Mammary epithelial cell (primary cell): ENCODE measurements at places on chromosomes 3 and 15.

GRCh38 chr15:93829115-93829870, 402.1 kb upstream of the MCTP2 start:
- peak; percentile 96 for DNase-seq

- peak; percentile 80 for DNase-seq
Measured at GRCh38 chr15:71044006-71044405, 71.3 kb upstream of the THSD4 start.

GRCh38 chr15:58568157-58568571, 136.4 kb downstream of the LIPC start:
- peak; percentile 51 for DNase-seq

DNA sequence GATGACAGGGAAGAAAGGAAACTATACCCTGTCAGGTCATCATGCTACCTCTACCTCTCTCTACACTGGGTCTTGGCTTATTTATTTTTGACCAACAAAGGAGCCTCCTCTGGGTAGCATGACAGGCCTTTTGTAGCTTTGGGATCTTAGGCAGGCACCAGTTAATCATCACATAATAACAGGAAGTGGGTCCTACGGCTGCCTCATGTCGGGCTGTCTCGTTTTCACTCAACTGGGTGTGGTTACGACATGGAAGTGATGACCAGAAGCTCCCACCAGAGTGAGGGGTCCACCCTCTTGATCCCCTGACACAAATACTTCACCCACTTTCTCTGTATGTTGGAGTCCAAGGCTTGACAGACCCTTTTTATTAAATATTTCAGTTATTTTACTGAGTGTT, 105.3 kb downstream of the CD47 start:
- DNase-seq: no peak

DNA sequence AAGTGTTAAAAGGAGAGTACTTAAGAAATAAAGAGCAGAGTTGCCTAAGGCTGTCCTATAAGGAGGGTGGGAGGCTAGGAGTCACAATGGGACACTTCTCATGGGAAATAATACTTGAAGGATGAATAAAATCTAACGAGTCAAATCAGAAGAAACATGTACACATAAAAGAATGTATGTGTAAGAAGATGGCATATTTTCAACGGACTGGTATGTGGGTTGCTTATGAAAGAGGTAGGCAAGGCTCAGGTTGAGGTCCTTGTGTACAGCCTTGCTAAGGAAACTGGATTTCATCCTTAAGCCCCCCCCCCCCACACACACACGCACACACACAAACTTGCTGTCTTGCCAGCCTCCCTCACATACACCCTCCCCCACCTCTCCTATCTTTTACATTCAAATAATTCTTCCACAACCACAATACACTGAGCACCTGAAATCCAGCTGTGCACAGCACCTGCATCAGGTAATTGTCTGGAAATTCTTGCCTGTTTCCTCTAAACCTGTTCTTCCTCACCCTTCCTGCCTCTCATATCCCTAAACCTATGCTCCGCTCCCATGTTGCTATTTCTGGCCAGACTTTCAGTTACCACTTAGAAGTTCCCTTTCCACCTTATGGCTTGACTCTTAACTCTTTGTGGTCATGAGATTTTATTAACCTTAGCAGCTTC, 79.2 kb downstream of the FMN1 start:
- DNase-seq: no peak

DNA sequence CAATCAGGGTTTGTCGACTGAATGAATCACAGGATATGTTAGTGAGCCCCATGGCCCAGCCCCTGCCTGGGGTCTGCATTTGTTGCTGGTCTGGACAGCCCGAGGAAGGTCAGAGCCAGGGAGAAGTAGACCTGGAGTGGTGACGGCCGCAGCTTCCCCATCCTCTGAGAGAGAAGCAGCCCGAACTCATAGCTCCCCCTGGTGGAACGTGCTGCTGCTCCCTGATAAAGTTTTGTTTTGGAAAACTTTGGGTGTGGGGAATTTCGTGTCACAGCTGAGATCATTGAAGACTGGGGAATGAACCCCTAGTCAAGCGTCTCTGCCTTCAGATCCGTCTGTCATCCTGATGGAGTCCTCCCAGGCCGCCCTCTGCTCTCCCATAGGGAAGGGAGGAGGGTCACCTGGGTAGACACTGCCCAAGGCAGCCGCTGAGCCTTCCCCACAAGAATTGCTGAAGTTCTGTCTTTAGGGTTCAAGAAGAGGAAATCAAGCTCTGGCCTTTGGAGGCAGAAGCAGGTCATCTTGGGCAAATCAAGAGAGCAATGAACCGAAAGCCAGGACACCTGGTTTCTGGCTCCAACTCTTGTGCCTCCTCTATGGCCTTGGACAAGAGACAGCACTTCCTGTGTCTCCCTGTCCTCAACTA, 60.5 kb downstream of the GLDN start:
- no peak for DNase-seq

GRCh38 chr3:24503616-24504113, 9.0 kb upstream of the THRB start:
- DNase-seq: no peak

DNA sequence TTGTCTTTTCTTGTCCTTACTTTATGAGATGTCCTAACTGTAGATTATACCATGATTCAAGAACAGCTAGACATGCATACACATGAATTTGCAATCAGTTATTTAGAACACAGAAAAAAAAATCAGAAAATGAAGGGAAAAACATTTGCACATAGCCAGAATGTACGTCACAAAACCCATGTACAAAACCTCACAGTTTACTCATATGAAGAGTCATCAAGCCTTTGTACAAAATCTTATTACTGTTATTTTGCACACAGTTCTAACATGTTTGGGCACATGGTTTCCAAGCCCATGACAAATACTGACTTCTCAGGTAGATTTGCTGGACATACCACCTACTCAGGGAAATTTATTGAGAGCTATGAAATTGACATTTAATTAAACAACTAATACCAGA, 48.2 kb downstream of the MAP3K13 start:
- peak; percentile 91 for DNase-seq

- DNase-seq: peak; percentile 60
Measured at GRCh38 chr3:70383360-70383831, 71.0 kb upstream of the MDFIC2 start.

GRCh38 chr15:75929799-75930565, 26.3 kb downstream of the FBXO22 start:
- no peak for DNase-seq

GRCh38 chr3:153372326-153372725, 210.3 kb downstream of the RAP2B start:
- peak; percentile 79 for DNase-seq

GRCh38 chr3:50474717-50475116, 28.7 kb downstream of the CACNA2D2 start:
- peak; percentile 3 for DNase-seq

DNA sequence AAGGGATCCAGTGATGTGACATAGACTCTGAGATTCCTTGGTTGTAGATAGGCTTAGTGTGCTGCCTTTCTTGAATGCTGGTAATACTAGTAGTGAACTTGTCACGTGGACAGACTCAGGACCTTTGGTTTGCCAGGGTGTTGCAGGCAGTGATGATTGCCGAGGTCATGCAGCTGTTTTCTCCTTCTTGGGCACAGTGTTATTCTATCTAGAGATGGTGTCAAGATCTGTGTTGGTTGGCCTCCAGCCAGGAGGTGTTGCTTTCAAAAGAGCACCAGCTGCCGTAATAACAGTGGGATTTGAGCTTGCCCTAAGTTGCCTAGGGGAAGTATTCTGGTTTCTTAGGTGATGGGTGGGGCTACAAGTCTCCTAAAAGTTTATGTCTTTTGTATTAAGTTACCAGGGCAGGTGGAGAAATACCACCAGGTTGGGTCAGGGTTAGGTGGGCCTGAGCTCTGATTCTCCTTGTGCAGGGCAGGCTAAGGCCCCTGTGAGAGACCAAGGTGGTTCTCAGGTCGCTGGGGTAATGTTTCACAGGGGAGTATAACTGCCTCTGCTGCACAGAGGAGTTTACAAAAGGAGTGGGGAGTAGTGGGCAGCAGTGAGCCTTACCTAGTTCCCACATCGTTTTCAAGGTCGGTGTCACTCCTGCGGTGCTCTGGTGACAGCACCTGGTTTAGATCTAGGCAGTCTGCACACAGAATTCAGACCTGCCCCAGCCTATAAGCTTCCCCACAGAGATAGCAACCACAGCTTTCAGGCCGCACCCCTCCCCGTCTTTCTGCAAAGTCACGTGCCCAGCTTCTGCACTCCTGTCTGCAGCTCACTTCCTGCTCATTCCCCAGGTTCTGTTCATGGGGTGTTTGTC, 350.3 kb downstream of the DOCK3 start:
- DNase-seq: no peak

DNA sequence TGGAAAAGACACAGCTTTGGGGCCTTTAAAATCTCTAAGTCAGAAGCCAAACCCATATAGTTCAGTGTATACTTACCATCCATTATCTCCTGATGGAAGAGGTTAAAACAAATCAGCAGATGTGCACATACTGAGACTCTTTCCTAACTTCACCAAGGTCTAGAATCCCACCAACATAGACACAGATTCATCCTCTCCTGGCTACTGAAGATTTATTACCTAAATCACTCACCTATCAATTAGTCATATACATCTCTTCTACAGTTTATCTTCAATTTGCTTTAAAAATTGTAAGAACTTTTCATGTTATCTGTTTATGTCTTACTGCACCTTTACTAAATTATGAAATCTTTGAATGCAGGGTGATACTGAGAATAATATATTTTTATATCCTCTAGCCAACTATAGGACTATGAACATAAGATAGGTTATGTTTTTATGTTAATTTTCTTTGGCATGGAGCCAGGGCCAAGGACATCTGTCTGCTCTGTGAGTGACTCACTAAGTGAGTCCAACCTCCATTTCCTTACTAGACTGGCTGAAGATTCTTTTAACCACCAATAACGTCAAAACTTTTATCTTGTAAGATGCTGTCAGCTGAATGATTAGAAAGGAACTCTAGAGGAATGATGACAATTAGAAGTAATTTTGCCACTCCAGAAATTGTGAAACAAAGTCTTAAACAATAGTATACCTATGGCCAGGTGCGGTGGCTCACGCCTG, 397.6 kb downstream of the FOXP1 start:
- peak; percentile 59 for DNase-seq

DNA sequence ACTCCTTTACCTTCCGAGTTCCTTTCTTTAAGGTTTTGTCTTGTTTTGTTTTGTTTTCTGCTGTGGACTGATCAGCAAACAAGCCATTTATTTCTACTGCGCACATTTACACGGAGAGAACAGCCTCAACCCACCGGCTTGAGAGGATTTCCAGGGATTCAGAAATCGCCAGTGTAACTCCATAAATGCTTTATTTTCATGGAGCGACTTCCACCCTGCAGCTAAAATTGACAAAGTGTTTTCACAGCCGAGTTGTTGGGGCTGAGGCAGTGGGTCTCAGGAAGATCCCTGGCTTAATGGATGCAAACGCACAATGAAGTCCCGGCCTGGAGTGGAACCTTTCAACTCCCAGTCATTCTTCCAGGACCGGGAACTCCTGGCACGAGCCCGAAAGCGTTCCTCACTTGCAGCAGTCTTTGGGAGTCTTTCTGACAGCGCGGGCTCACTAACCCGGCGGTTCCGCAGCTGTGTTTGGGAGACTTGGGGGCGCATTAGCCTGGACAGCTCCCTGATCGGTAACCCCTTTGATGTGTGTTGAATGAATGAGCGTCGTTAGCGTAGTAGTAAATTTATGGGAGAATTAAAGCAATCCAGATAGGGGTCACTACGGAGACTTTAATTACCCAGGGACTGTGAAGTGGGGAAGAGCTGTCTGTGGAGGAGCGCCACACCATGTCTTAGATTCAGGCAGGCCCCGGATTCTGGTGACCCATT, 785 bp upstream of the MYRIP start:
- DNase-seq: no peak

- DNase-seq: peak; percentile 52
Measured at GRCh38 chr15:82933576-82933975, 18.9 kb downstream of the HOMER2 start.

DNA sequence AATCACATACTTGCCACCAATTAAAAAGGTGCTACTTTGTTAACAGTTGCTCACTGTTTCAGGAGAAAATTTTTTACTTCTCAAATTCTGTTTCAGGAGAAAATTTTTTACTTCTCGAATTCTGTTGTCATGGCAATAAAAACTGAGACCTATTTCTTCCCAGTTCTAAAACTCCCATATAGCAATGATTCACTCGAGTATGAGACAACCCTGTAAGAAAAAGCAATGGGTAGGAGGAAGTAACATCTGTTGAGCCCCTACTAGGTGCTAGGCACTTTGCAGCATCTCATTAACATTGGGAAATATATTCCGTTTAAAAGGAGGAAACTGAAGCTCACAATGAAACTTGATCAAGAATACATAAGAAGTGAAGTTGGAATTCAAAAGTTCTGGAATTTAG, 35.1 kb upstream of the IGSF11 start:
- DNase-seq: no peak

GRCh38 chr3:32733631-32734229, 48.7 kb downstream of the CNOT10 start:
- DNase-seq: no peak

GRCh38 chr3:133540896-133541674, 32.4 kb upstream of the CDV3 start:
- DNase-seq: peak; percentile 83

- DNase-seq: peak; percentile 44
Measured at GRCh38 chr3:43817825-43818224, 127.1 kb downstream of the ABHD5 start.
